ENCODE measurements at places on chromosomes 7 and 10.

DNA sequence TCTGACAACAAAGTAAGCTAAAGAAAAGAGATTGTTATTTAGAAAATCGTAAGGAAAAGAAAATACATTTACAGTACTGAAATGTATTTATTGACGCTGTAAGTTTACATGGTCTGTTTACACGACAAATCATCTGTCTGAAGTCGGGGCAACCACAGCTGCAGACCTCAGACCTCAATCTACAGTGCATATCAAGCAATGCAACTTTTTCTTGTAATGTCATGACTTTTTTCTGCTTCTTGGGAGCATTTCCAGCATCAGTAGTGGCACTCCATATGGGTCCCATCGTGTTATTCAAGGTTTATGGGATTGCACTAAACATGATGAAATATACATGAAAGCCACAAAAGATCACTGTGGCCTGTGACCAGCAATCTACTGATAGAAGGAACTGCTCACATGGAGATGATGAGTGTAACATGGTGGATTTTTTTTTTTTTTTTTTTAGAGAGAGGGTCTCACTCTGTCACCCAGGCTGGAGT lies 77.1 kb downstream of the MTPN start:
- no peak for DNase-seq

DNA sequence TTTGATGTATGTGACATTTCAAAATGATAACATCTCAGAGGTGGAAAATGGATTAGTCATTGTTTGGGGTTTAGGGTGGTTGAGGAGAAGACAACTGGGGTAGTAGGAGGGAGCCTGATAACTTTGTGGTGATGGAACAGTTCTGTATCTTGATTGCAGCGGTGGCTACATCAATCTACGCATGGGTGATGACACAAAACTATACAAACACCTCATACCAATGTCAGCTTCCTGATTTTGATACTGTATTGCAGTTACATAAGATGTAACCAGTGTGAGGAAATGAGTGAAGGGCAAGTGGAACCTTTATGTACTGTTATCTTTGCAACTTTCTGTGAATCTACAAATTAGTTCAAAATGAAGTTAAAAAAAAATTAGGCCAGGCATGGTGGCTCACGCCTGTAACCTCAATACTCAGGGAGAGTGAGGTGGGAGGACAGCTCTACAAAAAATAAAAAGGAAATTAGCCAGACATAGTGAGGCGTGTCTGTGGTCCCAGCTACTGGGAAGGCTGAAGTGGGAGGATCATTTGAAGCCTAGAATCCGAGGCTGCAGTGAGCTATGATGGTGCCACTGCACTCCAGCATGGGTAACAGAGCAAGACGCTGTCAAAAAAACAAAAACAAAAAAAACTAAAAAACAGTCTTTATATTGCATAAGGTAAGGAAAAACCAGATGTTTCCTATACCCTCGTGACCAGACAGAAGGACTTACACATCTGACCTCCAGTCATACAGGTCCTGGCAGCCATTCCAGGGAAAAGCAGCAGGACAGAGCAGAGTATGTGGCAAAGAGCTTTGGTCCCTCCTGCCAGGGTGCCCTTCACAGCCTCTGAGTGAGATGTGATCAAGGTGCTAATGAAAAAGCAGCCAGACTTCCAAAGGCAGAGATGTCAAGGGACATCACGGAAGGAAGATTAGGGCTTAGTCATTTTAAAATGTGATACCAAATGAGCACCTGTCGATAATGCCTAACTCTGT lies 50.8 kb downstream of the CYTH3 start:
- peak; percentile 56 for DNase-seq

GRCh38 chr7:14085901-14086300 lies 96.4 kb upstream of the ETV1 start:
- no peak for DNase-seq

DNA sequence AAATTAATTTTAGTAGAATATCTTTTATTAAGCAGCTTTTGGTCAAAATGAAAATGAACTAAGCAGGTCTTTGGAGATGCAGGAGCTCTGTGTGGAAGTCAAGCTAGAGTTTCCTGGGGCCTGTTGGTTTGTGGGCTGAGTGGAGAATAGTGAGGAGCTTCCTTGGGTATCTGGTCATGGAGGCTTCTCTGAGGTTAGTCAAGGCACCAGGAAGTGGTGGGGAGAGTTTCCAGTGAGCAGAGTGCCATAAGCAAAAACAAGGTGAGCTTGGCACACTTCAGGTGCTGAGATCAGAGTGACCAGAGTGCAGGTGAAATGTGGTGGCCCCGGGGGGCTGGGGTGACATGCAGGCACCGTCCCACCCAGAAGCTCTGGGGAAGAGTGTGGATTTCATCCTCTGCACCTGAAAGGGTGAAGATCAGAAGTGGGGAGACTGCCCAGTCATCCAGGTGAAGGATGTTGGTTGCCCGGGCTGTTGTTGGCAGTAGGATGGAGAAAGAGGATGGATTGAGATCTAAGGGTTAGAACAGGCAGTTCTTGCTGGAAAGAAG lies 77.4 kb downstream of the WDR37 start:
- no peak for DNase-seq

- DNase-seq, result no peak
Observed at GRCh38 chr7:55314967-55315366, 50.2 kb upstream of the LANCL2 start.

GRCh38 chr10:73731588-73732375 lies 12.4 kb upstream of the SEC24C start:
- no peak for DNase-seq

DNA sequence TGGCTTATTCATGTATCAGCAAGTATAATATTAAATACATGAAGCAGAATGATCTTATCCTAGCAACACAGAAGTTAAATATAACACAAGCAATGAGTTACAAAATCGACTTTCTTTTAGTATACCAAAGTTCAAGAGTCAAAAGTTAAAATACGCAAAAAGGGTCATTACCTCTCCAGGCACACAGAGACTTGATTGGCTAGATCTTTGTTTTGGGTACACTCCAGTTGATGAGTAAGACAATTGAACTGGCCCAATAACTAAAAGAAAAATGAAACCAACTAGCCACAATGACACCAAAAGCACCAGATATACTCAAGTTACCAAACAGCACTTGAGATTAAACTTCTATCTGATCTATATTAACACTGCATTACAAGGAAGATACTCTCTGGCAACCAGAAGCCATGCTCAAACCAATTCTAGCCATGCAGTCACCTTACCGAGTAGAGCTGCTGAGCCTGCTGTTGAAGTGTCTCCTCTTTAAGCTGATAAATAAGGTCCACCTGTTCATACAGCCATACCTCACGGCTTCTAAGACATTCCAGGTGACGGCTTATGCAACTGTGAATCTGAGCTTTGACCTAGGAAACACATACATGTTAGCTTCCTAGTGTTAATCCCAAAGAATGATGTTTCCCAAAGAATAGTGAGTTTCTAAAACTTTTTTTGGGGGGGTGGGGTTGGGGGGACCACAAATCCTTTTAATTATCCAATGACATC lies 15.6 kb downstream of the NCOA4 start:
- DNase-seq, result no peak

Data from A172 (cell line).